ENCODE measurements at places on chromosomes 5 and 9.

- no peak for DNase-seq
These were observed 56.6 kb downstream of the CAMSAP1 start for GRCh38 chr9:135850737-135851136.

- DNase-seq = peak; percentile 24
These were observed 82.3 kb downstream of the CRB2 start for GRCh38 chr9:123438321-123438720.

- no peak for DNase-seq
These were observed 9.4 kb upstream of the PLCXD3 start for GRCh38 chr5:41519801-41520200.

GRCh38 chr5:106827061-106827460 is 843.7 kb downstream of the EFNA5 start:
- DNase-seq = no peak

GRCh38 chr5:140637371-140638100 is 1.7 kb upstream of the TMCO6 start:
- no peak for DNase-seq

DNA sequence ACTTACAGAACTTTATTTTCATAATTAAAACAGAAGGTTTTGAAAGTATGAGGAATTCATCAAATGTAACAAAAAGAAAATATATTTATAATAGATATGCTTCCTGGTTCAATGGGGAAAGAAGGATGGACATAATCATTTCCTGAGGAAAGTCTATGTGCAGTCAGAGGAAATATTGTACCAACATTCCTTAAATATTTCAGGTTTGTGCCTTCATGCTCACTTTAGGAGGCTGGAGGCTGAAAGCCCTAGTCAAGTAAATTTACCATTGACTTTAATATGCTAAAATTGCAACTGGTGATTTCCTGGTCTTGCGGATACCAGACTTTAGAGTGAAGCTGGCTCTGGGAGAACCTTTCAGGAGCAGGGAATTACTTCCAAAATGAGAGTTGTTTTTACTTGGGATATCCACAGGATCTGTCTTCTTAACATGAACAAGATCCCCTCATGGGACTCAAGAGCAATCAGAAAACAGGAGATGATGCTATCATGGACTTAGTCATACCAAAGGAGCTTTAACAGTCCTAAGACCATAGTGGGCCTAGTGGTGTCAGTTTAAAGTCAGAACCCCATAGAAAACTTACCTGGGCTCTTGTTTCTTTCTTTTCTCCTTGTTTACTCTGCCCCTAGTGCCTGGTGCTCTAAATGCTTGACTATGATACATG is 762.8 kb upstream of the GRAMD2B start:
- DNase-seq = no peak

DNA sequence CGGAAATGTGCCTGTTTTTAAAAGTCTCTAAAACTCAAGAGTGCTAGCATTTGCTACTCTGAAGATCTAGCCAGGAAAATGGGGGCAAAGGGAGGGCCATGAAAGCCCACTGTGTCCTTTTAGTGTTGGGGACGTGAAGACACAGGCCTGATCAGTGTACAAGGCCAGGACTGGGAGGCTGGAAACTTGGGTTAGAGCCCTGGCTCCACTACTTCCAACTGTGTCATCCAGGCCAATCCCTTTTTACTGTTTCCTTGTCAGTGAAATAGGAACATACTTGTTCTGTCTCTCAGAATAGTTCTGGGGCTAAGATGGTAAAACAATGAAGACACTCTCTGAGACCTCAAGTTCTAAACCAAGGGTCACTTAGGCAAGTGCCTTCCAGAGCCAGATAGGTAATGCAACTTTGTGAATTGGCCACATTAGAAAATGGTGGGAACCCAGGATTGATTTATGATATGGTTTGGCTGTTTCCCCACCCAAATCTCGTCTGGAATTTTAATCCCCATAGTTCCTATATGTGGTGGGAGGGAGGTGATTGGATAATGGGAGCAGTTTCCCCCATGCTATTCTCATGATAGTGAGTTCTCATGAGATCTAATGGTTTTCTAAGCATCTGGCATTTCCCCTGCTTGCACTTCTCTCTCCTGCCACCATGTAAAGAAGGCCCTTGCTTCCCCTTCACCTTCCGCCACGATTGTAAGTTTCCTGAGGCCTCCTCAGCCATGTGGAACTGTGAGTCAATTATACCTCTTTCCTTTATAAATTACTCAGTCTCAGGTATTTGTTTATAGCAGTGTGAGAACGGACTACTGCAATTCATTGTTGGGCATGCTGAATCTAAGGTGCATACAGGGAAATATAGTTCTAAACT is 30.4 kb upstream of the B4GALT1 start:
- DNase-seq = no peak

GRCh38 chr5:109553846-109554245 is 135.9 kb upstream of the MAN2A1 start:
- DNase-seq = no peak
